ENCODE measurements at places on chromosomes 11 and 22. TPM values are rescaled to one million over a fixed set of nuclear protein-coding genes. Genes with fewer than 3 reads are reported as not detected.

The SYT7 gene
- 0.41 TPM for total RNA-seq

- no peak for DNase-seq
Observed at GRCh38 chr11:72418834-72419560, 15.3 kb downstream of the CLPB start.

The ACRV1 gene
- total RNA-seq: not detected

GRCh38 chr11:33655842-33656600 is 44.6 kb downstream of the C11orf91 start:
- no peak for DNase-seq

DNA sequence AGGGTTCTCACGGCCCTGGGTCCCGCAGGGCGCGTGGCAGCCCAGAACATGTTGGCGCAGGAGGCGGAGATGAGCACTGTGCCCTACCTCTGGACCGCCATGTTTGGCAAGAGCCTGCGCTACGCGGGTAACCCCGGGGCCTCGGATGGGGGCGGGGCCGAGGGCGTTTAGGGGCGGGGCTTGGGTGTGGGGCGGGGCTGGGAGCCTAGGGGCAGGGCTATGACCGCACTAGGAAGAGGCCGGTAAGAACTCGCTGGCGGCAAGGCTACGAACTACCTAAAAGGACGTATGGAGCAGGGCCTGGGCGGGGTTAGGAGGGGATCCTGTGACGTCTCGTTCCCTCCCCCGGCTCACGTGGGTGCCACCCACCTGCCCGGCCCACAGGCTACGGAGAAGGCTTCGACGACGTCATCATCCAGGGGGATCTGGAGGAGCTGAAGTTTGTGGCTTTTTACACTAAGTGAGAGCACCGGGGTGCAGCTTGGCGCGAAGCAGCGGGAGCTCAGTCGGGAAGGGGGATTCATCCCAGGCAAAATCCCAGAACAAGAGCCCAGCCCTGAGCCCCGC is 2.8 kb upstream of the LZTR1 start:
- DNase-seq: peak; percentile 64

DNA sequence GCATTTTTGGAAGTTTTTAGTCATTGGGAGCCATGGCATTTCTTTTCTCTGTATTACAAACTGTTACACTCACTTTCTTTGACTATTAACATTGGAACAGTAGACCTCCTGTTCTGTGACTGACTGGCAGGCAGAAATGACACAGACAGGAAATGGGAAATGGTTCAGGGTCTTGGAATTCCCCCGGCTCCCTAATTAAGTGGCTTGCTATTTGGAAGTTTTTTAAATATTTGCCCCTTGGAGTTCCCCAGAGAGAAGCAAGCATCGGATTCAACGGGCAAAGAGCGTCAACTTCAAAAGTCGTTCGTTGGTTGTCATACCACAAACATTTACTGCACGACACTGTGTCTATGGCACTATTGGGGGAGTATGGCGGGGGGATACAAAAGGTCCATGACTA is 1.1 kb upstream of the BIRC2 start:
- peak; percentile 59 for DNase-seq

- no peak for DNase-seq
Observed at GRCh38 chr11:62344210-62344609, 7.0 kb downstream of the ASRGL1 start.

DNA sequence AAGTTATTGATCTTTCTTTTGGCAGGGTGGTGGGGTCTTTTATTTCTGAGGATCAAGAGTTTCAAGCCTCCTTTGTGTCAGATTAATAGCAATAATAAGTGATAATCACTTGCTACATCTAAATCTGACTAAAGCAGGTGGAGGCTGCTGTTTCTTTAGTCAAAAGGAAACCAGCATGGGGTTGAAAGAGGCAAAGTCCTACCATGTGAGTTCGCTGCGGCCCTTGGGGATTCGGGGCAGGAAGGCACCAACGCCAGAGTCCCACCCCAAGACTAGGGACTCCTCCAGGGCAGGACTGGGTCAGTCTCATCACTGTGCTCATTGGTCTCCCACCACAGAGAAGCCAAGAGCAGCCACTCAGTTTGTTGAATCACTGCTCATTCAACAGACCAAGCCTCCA is 73.0 kb downstream of the TENM4 start:
- DNase-seq: no peak

DNA sequence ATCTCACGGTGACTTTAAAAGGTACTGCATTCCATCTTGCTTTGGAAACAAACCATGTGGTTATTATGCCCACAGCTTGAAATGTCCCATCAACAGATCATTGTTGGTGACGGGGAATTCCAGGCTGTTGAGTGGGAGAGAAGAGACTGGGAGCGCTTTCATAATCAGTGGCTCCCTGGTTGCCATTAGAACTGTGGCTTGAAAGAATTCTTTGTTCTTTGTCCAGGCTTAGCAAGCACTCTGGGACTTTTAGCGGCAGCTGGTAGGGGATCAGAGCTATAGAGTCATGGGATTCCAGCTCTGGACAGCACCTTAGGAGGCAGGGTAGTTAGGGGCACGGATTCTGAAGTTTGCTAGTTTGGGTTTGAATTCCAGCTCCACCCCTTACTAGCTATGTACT is 22.0 kb downstream of the MMP20 start:
- DNase-seq: peak; percentile 66

DNA sequence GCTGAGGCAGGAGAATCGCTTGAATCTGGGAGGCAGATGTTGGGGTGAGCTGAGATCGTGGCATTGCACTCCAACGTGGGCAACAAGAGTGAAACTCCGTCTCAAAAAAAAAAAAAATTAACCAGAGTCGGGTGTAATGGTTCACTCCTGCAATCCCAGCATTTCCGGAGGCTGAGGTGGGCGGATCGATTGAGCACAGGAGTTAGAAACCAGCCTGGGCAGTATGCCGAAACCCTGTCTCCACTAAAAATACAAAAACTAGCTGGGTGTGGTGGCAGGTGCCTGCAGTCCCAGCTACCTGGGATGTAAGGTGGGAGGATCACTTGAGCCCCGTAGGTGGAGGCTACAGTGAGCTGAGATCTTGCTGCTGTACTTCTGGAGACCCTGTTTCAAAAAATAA is 1.5 kb downstream of the RANGAP1 start:
- DNase-seq: no peak

The OR8J3 gene
- total RNA-seq: not detected

DNA sequence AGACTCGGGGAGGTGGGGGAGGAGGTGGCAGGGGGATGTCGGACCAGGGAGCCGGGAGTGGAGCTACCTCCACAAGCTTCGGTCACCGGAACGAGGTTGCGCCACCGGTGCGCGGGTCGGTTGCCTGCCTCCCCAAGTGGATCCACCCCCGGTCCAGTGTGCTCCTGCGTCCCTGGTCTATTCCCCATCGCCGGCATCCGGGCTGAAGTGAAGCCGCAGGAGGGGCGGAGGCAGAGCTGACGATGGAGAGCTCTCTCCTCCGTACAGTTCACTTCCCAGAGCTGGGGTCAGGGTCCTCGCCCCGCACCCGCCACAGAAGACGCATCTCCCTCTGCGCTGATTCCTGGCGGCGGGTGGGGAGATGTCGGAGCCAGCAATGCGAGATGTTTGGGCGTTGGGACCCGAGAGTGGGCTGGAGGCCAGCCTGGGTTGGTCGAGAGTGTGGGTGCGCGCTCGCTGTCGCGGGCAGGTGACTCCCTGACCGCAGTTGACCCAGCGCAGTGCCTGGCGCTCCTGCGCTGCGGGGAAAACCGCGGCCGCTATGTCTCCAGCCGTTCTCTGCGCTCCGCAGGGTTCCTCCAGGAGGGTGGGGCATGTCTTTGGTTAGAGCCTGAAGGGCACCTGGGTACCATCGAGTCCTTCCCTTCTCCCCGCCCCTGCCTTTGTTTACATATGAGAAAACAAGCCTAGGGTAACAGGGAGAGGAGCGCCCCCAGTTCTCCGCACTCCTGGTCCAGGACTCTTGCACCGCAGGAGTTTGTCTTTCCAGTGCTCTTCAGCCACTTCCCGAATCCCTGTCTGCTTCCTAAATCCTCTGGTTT is 1.7 kb downstream of the C11orf96 start:
- peak; percentile 33 for DNase-seq

GRCh38 chr11:116193321-116194131 is 579.3 kb downstream of the BUD13 start:
- DNase-seq: peak; percentile 46

DNA sequence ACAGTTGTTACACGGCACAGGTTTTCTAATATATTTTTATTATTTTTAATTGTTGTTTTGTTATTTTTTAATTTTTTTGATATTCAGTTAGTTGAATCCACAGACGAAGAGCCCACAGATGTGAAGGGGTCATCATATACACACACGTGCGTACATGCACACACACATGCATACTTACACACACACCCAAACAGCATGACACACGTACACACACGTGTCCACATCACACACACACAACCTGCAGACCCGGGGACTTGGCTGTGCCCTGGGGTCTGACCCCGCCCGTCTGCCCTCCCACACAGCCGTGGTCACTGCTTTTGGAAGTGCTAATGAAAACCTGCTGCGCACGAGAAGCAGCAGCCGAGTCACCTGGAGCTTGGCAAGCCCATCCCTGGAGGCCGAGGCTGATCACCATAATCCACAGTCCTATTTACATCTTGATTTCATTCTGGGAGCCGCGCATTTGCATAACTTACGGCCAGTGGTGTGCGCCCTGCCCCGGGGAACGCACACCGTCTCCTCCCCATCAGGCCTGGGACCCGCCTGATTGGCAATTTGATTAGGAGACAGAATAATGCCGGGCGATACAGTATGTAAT is 110.3 kb downstream of the BRD1 start:
- no peak for DNase-seq

The SLC22A8 gene
- total RNA-seq: not detected

DNA sequence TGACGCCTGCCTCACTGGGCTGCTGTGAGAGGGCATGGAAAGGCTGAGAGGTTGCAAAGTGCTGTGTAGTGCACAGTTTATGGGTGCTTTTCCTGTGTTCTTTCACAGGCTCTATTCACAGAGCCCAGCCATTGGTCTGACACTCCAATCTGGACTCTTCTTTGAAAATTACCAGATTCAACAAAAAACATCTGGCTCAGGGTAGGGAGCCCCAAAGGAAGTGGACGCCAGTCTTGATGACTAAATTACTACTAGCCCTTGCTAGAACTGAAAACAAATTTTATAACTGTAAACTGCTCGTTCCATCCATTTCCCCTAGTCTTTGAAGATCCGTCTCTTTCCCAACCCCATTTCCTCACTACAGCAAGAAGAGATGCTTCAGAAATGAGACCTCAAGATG is 178.6 kb downstream of the TENM4 start:
- DNase-seq: no peak

The ZNF70 gene
- 9.0 TPM for total RNA-seq

- DNase-seq: no peak
Observed at GRCh38 chr11:45502226-45502545, 163.2 kb downstream of the CHST1 start.

The TUG1 gene
- 16.0 TPM for total RNA-seq

GRCh38 chr22:41823797-41824196 is 9.1 kb upstream of the SREBF2 start:
- no peak for DNase-seq

DNA sequence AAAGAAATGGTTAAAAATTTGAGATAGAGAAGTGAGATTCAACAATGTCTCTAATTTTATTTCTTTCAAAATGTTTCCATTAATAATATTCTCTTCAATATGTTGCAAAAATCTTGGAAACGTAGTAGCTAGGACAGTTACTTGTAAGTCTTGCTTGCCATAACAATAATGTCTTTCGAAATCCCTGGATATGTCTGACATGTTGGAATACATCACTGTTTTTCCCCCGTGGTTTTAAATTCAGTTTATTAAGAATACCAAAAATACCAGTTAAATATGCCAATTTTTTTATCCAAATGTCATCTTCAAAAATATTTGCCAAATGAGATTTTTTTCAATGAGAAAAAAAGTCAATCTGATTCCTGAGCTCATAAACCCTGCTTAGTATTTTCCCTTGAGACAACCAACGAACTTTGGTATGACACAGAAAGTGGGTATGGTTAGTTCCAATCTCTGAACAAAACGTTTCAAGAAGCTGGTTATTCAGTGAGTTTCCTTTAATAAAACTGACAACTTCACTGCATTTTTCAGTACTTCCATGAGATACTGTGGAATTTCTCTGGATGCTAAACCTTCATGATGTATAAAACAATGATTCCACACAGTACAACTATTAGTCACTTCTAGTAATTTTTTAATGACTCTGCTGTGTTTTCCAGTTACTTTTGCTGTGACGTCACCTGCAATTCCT is 36.7 kb upstream of the AMPD3 start:
- no peak for DNase-seq

The ROBO4 gene
- total RNA-seq: not detected

- DNase-seq: no peak
Observed at GRCh38 chr11:134270250-134270714, 5.9 kb upstream of the GLB1L3 start.

DNA sequence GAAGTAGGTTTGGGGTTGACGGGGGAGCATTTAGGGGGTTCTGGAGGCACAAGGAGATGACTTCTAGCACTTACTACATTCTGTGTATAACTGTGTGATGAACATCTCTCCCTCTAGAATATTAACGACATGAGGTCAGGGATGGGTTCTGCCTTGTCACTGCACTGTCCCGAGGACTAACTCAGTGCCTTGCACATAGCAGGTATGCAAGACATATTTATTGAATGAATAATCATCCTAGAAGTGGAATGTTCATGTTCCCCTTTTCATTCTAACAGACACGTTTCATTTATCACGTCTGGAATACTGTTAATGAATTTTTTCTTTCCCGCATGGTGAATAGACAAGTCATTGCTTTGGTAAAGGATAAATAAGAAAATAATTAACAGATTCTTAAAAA is 12.6 kb downstream of the SYT13 start:
- peak; percentile 77 for DNase-seq

DNA sequence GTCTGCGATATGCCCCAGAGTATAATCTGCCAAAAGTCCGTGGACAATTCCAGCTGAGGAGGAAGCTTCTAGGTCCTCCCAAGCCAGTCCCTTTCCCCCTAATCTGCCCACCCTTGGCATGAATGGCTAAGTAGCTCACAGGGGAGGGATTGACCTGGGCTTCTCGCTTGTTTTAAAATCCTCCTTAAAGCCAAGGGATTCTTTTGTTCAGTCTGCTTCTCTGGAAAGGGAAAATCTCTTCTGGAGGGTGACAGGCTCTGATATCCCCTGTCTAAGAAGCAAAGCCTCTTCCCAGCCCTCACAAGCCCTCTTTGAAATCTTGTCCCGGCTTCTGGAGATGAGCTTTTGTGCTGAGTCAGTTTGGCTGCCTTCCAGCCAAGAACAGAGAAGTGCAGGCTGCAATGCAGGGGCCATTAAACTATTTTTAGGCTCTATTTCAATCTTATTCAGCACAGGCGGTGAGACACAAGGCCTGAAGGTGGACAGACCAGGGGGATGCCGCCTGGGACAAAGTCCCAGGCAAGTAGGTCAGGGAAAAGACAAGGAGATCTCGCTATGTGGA is 23.9 kb downstream of the NEFH start:
- DNase-seq: peak; percentile 53

DNA sequence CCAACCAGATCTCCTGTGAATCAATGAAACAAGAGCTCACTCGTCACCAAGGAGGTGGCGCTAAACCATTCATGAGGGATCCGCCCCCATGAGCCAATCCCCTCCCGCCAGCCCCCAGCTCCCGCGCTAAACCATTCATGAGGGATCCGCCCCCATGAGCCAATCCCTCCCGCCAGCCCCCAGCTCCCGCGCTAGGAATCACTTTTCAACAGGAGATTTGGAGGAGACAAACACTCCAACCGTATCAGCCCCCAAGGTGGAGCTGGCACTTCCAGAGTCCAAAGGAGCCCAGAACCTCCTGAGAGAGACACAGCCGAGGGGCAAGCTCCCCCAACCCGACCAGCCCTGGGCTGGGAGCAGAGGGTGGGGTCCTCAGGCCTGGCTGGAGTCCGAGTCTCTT is 40.9 kb upstream of the PRR5 start:
- DNase-seq: no peak

- DNase-seq: no peak
Observed at GRCh38 chr11:57464539-57465181, 4.3 kb downstream of the RTN4RL2 start.

Measured in Caki2 (cell line).